ENCODE measurements at places on chromosomes 2 and 18.

- DNase-seq = no peak
Measured at GRCh38 chr2:37180006-37180639, 8.3 kb downstream of the SULT6B1 start.

- no peak for DNase-seq
Measured at GRCh38 chr2:217609952-217610351, 392.8 kb downstream of the TNS1 start.

GRCh38 chr2:74406035-74406434 is 15.4 kb downstream of the C2orf81 start:
- DNase-seq = no peak

GRCh38 chr2:109209412-109209811 is 80.4 kb downstream of the SH3RF3 start:
- no peak for DNase-seq

GRCh38 chr2:177270531-177270930 is 6.0 kb upstream of the NFE2L2 start:
- no peak for DNase-seq

GRCh38 chr2:96407041-96407918 is 71.7 kb downstream of the NCAPH start:
- DNase-seq = peak; percentile 41

DNA sequence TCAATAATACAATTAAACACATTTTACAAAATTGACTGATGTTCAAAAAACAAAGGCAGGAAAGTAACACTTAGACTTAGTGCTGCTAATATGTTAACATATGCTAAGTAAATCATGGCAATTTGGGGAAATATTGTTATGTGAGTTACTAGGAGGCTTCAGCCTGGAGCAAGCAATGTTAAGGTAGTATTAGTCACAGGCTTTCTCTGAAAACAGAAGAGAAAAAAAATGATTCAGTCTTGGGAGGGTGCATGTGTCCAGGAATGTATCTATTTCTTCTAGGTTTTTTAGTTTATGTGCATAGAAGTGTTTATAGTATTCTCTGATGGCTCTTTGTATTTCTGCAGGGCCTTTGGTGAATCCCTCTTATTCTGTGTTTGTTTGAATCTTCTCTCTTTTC is 345.8 kb upstream of the TFPI start:
- no peak for DNase-seq

DNA sequence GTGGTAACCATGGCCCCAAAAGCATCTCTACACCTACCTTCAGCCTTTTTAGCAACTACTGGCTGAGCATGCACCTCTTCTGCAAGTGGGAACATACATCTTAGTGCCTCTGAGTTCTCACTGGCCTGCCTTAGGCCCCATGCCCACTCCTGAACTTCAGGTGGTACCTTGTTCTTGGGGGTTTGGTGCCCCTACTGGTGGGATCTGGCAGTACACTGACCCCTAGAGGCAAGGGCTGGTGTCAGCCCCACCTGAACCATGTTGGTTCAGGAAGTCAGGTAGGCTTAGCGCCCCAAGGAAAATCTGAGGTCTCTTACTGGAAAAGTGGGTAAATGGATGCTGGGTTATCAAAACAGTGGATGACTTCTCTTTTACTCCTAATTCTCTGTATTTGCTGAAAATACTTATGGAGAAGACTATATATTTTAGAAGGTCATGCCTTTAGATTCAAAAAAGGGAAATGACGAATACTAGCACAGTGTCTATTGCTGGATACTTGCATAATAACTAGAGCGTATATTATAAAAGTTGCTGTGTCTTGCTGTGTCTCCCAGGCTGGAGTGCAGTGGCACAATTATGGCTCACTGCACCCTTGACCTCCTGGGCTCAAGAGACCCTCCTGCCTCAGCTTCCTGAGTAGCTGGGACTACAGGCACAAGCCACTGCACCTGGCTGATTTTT is 84.6 kb downstream of the RAB31 start:
- no peak for DNase-seq

GRCh38 chr18:40437517-40437916 is 1517.5 kb upstream of the PIK3C3 start:
- DNase-seq = no peak

DNA sequence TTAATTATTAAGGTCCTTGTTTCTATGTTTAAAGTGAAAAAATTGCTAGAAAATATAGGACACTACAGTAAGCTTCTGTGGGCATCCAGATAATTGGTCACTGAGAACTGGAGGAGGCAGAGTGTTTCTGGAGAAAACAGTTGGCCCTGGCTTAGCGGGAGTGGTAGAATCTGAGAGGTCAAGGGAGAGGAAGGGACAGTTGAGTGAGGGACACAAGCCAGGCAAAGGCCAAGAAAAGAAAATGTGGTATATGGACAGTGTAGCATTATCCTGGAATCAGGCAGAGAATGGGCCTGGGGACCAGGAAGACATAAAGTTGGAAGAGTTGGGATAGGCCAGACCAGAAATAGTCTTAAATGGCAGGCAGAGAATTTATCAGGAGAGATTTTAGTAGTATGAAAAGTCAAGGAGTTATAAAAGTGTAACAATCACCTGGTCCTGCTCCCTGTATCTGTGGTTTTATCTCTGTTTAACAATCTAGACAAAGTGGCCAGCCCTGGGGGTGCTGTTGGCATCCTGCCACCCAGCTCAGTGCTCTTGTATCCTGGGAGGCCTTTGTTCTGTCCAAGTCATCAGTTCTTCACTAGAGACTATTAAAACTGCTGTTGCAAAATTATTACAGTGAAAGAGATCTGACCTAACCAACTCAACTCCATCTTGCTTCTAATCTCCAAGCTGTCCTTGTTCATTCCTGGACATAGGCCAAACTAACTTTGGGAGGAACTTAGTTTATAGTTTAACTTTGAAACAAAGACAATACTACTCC is 15.4 kb upstream of the MSGN1 start:
- DNase-seq = no peak

- DNase-seq = no peak
Measured at GRCh38 chr2:9124231-9124741, 82.3 kb upstream of the ASAP2 start.

- DNase-seq = no peak
Measured at GRCh38 chr2:135182190-135182589, 130.1 kb downstream of the RAB3GAP1 start.

GRCh38 chr2:109375131-109375561 is 238.6 kb downstream of the SEPTIN10 start:
- DNase-seq = no peak

- DNase-seq = peak; percentile 86
Measured at GRCh38 chr2:222709191-222709891, 37.9 kb downstream of the MOGAT1 start.

DNA sequence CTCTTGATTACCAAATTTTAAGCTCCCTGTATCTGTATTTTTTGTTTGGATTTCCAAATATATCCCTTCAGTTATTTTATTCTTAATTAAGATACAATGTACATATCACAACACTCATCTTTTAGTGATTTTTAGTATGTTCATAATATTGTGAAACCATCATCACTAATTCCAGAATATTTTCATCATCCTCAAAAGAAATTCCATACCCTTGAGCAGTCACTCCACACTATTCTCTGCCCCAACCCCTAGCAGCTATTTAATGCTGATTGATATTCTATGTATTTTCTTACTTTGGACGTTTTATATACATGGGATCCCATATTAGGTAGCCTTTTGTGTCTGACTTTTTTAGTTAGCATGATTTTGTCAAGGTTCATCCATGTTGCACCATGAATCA is 127.4 kb upstream of the SLC8A1 start:
- DNase-seq = no peak

GRCh38 chr18:49017813-49018553 is 67.2 kb upstream of the SMAD7 start:
- DNase-seq = no peak

- DNase-seq = peak; percentile 60
Measured at GRCh38 chr2:156399224-156399949, 36.8 kb upstream of the GPD2 start.

- DNase-seq = no peak
Measured at GRCh38 chr18:11327391-11328009, 178.1 kb upstream of the PIEZO2 start.

- no peak for DNase-seq
Measured at GRCh38 chr18:11497585-11497984, 111.8 kb upstream of the SLC35G4 start.

DNA sequence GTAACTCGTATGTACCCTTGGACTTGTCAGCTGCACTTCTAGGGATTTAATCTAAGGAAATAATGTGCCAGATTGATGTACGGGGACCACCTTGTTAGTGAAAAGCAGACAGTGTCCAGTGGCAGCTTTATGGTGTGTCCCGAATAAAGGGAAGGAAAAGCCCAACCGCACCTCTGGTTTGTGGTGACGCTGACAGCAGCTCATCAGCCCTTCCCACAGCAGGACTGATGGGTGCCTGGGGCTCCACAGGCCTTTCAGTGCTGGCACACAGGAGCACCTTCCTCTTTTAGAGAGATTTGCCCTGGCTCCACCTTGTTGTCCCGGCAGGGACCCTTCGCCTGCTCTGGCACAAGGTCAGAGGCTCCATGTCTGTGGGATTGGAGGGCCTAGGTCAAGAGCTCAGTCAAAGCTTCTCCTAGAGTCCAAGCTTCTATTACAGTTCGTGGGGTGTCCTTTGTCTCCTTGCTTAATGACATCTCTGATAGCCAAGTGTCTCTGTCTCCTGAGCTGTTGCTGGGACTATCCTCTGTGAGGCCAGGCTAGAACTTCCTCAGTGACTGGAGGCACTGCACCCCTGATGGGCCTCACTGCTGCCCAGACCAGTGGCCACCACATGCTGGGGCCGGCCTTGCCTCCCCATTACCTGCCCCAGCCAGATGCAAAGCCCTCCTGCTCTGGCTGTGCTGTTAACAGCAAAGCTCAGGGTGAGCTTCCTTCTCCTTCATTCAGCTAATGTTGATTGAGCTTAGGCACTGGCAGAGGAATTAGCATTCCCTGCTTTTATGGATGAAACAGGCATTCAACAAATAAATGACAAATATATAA is 33.0 kb upstream of the SCLY start:
- DNase-seq = no peak

- DNase-seq = no peak
Measured at GRCh38 chr18:10400534-10401307, 53.7 kb upstream of the APCDD1 start.

- DNase-seq = no peak
Measured at GRCh38 chr2:193502363-193503035, 1307.8 kb upstream of the TMEFF2 start.

DNA sequence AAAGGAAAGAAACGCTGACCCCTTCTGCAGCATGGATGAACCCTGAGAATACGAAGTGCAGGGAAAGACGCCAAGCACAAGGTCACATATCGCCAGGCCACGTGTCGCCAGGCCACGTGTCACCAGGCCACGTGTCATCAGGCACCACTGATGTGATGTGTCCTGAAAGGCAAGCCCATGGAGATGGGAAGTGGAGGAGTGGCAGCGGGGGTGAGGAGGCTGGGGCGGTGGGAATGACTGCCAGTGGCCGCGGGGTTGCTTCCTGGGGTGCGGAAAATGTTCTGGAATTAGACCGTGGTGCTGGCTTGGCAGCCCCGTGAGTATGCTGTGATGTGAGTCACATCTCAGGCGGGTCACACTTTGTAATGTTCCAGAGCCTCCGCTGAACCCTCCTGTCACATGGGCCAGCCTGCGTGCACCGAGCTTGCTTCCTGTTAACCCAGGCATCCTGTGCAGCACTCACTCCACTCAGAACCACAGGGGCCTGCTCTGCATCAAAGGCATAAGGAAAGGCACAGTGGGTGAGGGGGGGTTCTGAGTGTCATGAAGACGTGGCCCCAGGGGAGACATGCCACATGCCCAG is 39.0 kb downstream of the SLC66A2 start:
- DNase-seq = no peak

DNA sequence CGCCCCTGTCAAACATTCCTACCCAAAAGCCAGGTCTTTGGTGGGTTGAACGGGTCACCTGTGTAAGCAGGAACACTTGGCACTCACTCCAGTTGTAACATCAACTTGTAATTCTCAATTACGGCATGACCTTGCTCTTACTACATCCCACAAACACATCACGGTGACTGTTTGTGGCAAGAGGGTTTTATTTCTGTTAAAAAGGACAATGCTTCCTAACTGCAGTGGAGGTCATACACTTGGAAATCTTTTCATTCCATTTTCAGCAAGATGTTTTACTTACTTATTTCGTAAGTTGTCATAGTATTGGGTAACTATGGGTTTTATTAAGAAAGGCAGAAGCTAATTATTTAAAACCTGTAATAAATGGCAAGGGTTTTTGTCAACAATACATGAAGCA is 126.1 kb downstream of the ZNF516 start:
- no peak for DNase-seq

All from AG09319 (cell line).